Activated CD8-positive, alpha-beta T cell treated with anti-CD3 and anti-CD28 coated beads, Interleukin-2, amount 10 ng/mL, durations not matched to agents 7 days and 5 days (primary cell): ENCODE measurements at places on chromosomes 2 and 18. TPM values are rescaled to one million over a fixed set of nuclear protein-coding genes. Genes with fewer than 3 reads are reported as not detected.
A peak's percentile ranks its signal among the peaks of the same experiment; 100 is the strongest.

- no peak for DNase-seq
- no peak overlapping the region for H3K27ac ChIP-seq
- H3K4me1 ChIP-seq: no peaks in the 10 kb centered on the region
- H3K36me3 ChIP-seq: no peaks in the 10 kb centered on the region
These were observed 321.4 kb downstream of the IRS1 start for GRCh38 chr2:226478109-226478809.

GRCh38 chr2:148885209-148885608 lies 10.2 kb downstream of the KIF5C start:
- no peak for DNase-seq
- H3K36me3 ChIP-seq: no peaks in the 10 kb centered on the region
- no peak overlapping the region for H3K4me3 ChIP-seq

DNA sequence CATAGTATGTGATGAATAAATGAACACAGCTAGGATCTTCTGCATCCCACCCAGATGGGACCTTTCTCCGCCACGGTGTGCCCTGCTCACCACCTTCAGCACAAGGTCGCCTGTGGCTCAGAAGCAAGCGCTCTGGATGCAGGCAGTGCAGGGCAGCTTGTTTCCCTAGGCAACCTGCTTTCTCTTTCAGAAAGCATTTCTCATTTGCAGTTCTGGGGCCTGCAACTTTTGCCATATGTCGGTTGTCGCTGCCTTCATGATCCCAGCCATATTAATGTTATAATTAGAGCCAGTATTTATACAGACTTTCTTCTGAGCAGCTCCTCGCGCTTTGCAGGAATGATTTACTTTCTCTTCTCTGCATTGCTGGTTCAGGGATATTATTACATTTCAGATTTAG lies 692.8 kb downstream of the RNF144A start:
- peak overlapping the region; percentile 62 for H3K27ac ChIP-seq
- no peaks in the 10 kb centered on the region for H3K36me3 ChIP-seq
- peak; percentile 35 for DNase-seq
- no peak overlapping the region for H3K4me3 ChIP-seq
- H3K27me3 ChIP-seq: no peaks in the 10 kb centered on the region
- peaks cover 39% of the 10 kb centered on the region for H3K4me1 ChIP-seq

- H3K4me3 ChIP-seq: no peak overlapping the region
- no peak for DNase-seq
- no peaks in the 10 kb centered on the region for H3K36me3 ChIP-seq
These were observed 49.9 kb upstream of the PNPT1 start for GRCh38 chr2:55743583-55743982.

- peaks cover 46% of the 10 kb centered on the region for H3K4me1 ChIP-seq
- peak overlapping the region; percentile 93 for H3K27ac ChIP-seq
- H3K27me3 ChIP-seq: peaks cover 20% of the 10 kb centered on the region
- peak overlapping the region; percentile 88 for H3K4me3 ChIP-seq
- no peak for DNase-seq
These were observed 1.3 kb upstream of the CLIP4 start for GRCh38 chr2:29113891-29114321.

GRCh38 chr18:41745166-41746049 lies 209.6 kb upstream of the PIK3C3 start:
- DNase-seq: peak; percentile 27
- no peaks in the 10 kb centered on the region for H3K27me3 ChIP-seq

- H3K4me3 ChIP-seq: no peak overlapping the region
- H3K36me3 ChIP-seq: no peaks in the 10 kb centered on the region
- H3K4me1 ChIP-seq: peaks cover 4% of the 10 kb centered on the region
- H3K27ac ChIP-seq: no peak overlapping the region
- no peak for DNase-seq
These were observed 56.7 kb upstream of the ZDBF2 start for GRCh38 chr2:206217743-206218142.

- H3K36me3 ChIP-seq: no peaks in the 10 kb centered on the region
- no peak for DNase-seq
- no peaks in the 10 kb centered on the region for H3K27me3 ChIP-seq
These were observed 71.4 kb downstream of the PLCL1 start for GRCh38 chr2:197875763-197876162.

DNA sequence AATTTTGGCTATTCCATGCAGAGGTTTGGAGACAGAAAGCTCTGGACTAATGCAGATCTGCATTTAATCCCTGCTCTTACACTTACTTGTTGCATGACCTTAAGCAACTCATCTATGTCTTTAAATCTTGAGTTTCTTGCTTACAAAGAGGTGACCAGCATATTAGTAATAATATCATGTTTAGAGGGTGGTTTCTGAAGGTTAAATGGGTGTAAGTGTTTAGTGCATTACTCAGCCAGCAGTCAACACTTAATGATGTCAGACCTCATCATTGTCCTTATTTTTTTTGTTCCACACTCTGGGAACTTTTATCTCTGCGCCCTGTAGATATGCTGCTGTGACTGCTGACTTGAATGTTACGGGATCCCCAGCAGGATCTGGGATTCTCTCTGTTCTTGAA lies 1.7 kb downstream of the IL1RL1 start:
- no peak overlapping the region for H3K27ac ChIP-seq
- peaks cover 23% of the 10 kb centered on the region for H3K4me1 ChIP-seq
- H3K27me3 ChIP-seq: no peaks in the 10 kb centered on the region
- H3K4me3 ChIP-seq: no peak overlapping the region

DNA sequence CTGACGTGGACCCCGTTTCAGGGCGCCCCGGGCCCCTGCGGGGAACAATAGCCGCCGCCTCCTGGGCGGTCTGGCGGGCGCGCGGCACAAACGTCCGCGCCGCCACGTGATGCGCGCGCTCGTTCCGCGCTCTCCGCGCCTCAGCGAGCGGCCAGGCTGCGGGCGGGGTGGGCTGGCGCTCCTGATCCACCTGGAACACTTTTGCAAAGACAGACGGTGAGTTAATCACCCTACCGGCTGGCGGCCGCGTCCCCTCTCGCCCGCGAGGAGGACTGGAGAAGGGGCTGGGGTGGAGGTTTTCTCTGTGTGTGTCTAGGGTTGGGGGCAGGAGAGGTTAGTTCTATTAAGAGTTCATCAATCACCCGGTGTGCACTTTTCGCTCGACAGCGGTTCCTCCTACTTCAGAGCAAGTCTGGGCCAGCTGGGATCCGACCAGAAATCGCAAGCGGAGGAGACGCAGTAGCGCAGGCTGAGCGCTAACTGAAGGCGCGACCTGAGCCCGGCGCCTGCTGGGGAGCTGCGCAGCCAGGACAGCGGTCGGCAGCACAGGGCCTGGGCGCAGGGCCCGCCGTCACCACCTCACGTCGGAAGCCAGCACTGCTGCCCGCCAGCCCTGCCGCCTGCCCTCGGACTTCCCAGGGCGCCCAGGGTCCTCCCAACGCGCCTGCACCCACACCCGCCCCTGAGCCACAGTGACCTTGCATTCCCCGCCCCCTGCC lies 10.3 kb upstream of the HOXD1 start:
- H3K27me3 ChIP-seq: peaks cover 80% of the 10 kb centered on the region
- no peak overlapping the region for H3K4me3 ChIP-seq
- H3K4me1 ChIP-seq: peaks cover 5% of the 10 kb centered on the region
- DNase-seq: no peak

GRCh38 chr2:168344706-168345105 lies 97.3 kb upstream of the STK39 start:
- H3K27ac ChIP-seq: no peak overlapping the region
- H3K4me3 ChIP-seq: no peak overlapping the region
- no peak for DNase-seq
- peaks cover 3% of the 10 kb centered on the region for H3K27me3 ChIP-seq
- H3K4me1 ChIP-seq: peaks cover 5% of the 10 kb centered on the region
- H3K36me3 ChIP-seq: no peaks in the 10 kb centered on the region

DNA sequence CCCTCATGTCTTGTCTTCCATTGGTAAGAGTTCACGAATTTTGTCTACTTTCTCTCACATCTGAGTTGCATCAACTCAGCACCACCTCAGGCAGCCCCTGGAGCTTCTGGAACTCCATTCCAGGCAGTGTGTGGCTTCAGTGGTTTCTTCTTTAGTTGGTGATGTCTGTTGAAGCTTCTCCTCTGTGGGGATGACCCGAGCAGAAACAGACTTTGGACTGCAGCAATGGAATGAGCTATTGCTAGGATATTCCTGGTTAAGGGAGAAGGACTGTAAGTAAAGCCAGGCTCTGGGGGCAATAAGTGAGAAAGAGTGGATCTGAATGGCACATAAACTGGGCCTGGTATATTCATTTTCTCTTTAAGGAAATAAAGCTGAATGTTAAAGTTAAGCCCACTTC lies 32.3 kb upstream of the STAT4 start:
- H3K27ac ChIP-seq: no peak overlapping the region
- H3K27me3 ChIP-seq: no peaks in the 10 kb centered on the region
- no peak overlapping the region for H3K4me3 ChIP-seq
- peaks cover 16% of the 10 kb centered on the region for H3K4me1 ChIP-seq

DNA sequence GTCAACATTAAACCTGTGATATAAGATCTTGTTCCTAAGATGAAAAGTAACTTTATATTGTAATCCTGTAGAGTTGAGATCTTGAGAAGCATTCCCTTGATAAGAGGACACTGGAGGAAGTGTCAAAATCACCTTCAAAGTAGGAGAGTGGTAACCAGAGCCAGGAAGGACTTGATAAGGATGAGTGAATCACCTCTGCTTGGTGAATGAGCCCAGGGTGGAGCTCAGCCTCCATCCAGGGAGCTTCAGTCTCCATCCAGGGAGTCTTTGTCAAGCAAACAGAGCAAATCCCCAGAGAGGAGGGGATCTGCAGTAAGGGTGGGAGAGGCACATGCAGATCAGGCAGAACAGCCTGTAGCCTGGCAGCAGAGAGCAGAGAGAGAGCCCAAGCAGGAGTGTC lies 167.1 kb upstream of the SIX2 start:
- no peak overlapping the region for H3K27ac ChIP-seq
- DNase-seq: no peak
- no peaks in the 10 kb centered on the region for H3K36me3 ChIP-seq
- no peaks in the 10 kb centered on the region for H3K4me1 ChIP-seq
- no peak overlapping the region for H3K4me3 ChIP-seq
- H3K27me3 ChIP-seq: peaks cover 56% of the 10 kb centered on the region

DNA sequence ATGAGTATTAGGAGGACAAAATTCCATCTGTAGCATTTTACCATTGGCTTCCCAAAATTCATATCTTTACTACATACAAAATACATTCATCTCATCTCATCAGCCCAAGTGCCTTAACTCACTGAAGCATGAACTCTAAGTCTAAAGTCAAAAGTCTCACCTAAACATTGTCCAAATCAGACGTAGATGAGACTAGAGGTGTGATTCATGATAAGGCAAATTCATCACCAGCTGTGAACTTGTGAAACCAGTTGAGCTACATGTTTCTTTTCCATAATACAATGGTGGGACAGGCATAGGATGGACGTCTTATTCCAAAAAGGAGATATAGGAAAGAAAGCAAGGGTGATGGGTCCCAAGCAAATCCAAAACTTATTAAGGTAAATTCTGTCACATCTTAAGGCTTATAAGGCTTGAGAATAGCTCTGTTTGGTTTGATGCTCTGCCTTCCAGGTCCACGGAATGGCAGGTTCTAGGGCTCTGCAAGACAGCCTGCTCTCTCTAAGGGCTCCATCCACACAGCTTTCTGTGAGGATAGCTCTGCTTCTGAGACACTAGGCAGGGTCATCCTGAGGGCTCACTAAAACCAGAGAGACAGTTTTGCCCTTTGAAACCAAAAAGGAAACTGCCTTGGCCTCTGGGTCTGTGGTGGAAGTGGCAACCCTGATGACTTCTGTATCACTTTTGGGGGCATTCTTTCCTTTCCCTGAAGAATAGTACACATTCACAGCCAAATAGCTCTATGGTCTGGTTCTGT lies 9.6 kb downstream of the IFIH1 start:
- peaks cover 42% of the 10 kb centered on the region for H3K4me1 ChIP-seq
- no peak for DNase-seq
- peaks cover 51% of the 10 kb centered on the region for H3K36me3 ChIP-seq

DNA sequence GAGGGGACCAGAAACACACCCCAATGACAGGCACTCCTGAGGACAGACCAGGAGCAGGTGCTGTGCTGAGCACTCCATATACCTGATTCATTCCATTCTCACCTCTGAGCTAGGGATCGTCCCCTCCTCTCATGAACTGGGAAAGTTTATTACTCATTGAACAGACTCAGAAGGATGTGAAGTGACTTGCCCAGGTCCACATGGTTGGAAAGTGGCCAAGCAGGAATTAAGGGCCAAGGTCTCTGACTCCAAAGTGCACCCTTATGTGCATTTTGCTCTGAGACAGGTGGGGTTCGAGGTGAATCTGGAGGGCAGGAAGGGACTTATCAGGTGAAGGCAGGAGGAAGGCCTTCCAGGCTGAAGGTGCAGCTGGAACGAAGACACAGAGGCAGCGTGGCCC lies 25.1 kb upstream of the PLB1 start:
- H3K27me3 ChIP-seq: peaks cover 7% of the 10 kb centered on the region
- no peak for DNase-seq
- H3K4me3 ChIP-seq: no peak overlapping the region

DNA sequence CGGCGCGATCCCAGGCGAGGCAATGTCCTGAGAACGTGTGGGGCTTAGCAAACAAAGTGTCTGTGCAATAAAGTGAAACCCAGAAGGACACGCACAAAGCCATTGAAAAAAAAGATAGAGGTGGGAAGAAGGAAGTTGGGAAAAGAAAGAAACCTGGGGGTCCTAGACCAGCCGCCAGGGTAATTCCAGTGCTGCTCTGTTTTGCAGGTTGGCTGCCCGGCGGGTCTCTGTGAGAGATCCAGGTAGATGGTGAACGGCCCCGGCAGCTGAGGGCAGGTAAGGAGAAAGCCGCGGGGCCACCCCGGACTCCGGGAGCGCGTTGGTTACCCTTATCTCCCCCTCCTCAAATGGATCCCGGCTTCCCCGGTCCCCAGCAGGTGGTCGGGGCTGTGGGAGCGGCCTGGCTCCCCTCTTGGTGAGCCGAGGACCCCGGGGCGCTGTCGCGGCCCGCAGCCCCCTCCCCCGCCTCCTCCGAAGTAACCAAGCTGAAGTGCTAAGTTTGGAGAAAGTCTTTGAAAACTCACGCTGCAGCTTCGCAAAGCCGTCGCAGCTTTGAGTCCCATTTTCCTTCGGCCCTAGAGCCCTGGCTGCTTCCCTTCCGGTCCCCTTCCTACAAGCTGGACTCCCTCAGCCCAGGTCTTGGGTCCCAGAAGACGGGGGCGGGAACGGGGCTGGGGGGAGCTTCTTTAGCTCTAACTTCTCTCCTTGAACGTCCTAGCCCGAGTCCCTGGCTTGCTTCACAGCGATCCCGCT lies 588 bp downstream of the OTX1 start:
- peaks cover 79% of the 10 kb centered on the region for H3K4me1 ChIP-seq
- H3K36me3 ChIP-seq: peaks cover 6% of the 10 kb centered on the region
- peak overlapping the region; percentile 76 for H3K4me3 ChIP-seq
- DNase-seq: peak; percentile 28
- peaks cover 86% of the 10 kb centered on the region for H3K27me3 ChIP-seq

GRCh38 chr18:63774511-63774910 lies 707 bp upstream of the SERPINB7 start:
- no peaks in the 10 kb centered on the region for H3K4me1 ChIP-seq
- DNase-seq: no peak
- H3K27ac ChIP-seq: no peak overlapping the region
- no peaks in the 10 kb centered on the region for H3K36me3 ChIP-seq
- no peak overlapping the region for H3K4me3 ChIP-seq

Gene TFCP2L1
- total RNA-seq: 0.16 TPM

Gene ADCY3
- total RNA-seq: 52.9 TPM

Gene VWA3B
- not detected for total RNA-seq

Gene GPR45
- not detected for total RNA-seq

Gene EPB41L3
- not detected for total RNA-seq

Gene ADNP2
- 24.5 TPM for total RNA-seq

Gene COX5B
- total RNA-seq: 215 TPM

Gene PLEKHM3
- 6.1 TPM for total RNA-seq

Gene C2orf80
- not detected for total RNA-seq

Gene SCTR
- total RNA-seq: not detected
